ENCODE measurements at places on chromosomes 16 and 17. TPM values are rescaled to one million over a fixed set of nuclear protein-coding genes. Genes with fewer than 3 reads are reported as not detected.

GRCh38 chr17:82874011-82874835 is 34.4 kb upstream of the ZNF750 start:
- H3K27me3 ChIP-seq: no peaks in the 10 kb centered on the region
- H3K4me1 ChIP-seq: peaks cover 50% of the 10 kb centered on the region
- H3K36me3 ChIP-seq: peaks cover 25% of the 10 kb centered on the region
- DNase-seq: peak; percentile 82
- H3K27ac ChIP-seq: peak overlapping the region; percentile 90

- no peak overlapping the region for H3K27ac ChIP-seq
- peaks cover 9% of the 10 kb centered on the region for H3K4me1 ChIP-seq
- no peak overlapping the region for H3K4me3 ChIP-seq
- no peaks in the 10 kb centered on the region for H3K36me3 ChIP-seq
- no peaks in the 10 kb centered on the region for H3K27me3 ChIP-seq
- DNase-seq: peak; percentile 56
Measured at GRCh38 chr16:89005201-89006035, 28.4 kb upstream of the CBFA2T3 start.

- H3K27me3 ChIP-seq: no peaks in the 10 kb centered on the region
- H3K36me3 ChIP-seq: no peaks in the 10 kb centered on the region
- no peak overlapping the region for H3K4me3 ChIP-seq
- H3K4me1 ChIP-seq: peaks cover 13% of the 10 kb centered on the region
Measured at GRCh38 chr17:73013301-73013700, 79.2 kb downstream of the SLC39A11 start.

DNA sequence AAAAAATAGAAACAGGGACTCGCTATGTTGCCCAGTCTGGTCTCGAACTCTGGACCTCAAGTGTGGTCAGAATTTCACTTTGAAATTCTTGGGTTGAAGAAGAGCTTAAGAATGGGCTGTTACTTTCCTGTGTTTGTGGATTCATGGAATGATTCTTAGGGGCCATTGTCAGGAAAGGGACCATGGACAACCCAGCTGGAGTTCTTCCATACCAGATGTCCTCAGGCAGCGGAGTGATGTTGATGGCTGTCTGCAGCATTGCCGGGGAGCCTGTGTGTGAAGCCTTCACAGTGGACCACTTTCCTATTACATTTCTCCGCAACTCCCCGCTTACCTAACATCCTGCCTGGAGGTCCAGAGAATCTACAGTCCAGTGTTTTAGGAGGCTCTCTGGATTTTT is 145.9 kb downstream of the CLEC16A start:
- no peaks in the 10 kb centered on the region for H3K27me3 ChIP-seq
- H3K27ac ChIP-seq: no peak overlapping the region
- no peak for DNase-seq
- H3K4me1 ChIP-seq: peaks cover 27% of the 10 kb centered on the region

- peaks cover 3% of the 10 kb centered on the region for H3K36me3 ChIP-seq
- H3K4me3 ChIP-seq: peak overlapping the region; percentile 99
- peaks cover 27% of the 10 kb centered on the region for H3K4me1 ChIP-seq
Measured at GRCh38 chr17:75152922-75153779, 1.2 kb downstream of the JPT1 start.

DNA sequence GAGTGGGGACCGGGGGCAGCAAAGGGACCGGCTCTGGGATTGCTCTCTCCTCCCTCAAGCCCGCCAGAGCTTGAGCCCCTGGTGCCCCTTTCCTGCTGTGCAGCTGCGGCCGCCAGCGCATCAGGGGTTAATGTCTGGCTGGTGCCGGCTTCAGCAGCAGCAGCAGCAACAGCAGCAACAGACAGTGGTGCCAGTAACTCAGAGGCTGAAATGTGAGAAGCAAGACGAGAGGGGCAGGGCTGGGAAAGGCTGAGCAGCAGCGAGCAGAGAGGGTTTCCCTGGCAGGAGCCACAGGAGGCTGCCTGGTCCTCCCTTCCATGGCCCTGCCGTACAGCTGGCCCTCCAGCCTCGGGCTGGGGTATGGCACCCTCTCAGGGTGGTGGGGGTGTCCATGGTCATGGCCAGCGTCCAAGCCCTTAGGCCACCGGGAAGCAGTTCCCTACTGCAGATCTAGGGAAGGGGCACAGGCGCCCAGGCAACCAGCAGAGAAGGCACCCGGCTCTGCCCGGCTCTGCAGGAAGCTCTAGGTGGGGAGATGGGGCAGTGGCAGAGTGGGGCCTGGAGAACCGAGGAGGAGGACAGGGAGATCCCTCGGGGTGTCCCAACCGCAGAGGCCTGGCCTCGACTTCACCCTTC is 21.1 kb upstream of the TFAP4 start:
- H3K4me1 ChIP-seq: peaks cover 29% of the 10 kb centered on the region
- peak; percentile 69 for DNase-seq
- no peak overlapping the region for H3K4me3 ChIP-seq
- no peaks in the 10 kb centered on the region for H3K27me3 ChIP-seq
- H3K36me3 ChIP-seq: no peaks in the 10 kb centered on the region

DNA sequence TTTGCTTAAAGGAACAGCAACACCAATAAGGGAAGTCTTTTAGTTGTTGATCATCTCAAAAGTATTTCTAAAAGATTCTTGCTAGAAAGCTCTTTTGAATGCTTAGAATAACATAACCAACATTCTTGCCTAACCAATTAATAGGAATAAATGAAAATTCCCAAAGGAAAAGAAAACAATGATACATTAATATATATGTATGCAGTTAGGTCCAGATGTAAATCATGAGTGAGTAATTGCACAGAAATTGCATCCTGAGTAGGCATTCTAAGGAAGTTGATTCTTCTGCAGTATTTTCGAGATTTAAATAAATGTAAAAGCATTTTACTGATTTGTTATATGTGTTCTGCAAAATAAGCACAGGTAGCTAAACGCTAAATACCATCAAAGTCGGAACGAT is 22.1 kb downstream of the COX10 start:
- H3K27me3 ChIP-seq: no peaks in the 10 kb centered on the region
- DNase-seq: no peak
- H3K4me3 ChIP-seq: no peak overlapping the region
- H3K27ac ChIP-seq: no peak overlapping the region
- H3K36me3 ChIP-seq: no peaks in the 10 kb centered on the region
- H3K4me1 ChIP-seq: peaks cover 8% of the 10 kb centered on the region

DNA sequence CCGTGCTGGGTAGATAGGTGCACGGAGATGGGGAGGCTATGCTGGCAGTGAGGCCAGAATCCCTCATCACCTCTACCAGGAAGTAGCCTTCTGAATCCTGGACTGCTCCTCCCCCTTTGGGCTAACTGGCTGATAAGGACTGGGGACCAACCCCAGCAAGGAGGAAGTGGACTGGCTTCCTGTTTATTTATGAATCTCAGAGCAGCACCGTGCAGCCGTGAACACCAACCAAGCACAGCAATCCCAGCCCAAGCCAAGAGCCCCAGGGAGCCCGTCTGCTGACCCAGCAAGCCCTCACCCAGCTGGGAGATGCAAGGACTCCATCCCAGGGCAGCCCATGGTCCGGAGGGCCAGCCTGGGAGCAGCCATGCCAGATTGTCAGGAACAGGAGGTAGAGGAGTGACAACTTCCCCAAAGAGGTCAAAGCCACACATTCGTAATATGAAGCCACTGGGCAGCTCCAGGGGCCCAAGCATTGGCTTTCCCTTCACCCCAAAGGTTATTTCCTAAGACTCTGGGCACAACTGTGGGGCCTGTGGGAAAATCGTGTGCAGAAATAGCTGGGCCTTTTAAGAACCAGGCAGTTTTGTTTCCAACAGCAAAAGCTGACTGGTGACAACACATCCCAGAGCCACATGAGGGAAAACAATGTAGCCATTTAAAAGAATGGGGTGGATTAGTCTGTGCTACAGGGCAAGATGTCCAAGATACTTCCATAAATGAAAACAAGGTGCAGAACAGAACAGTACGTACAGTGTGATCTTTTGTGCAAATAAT is 23.9 kb downstream of the PHB1 start:
- H3K4me1 ChIP-seq: peaks cover 39% of the 10 kb centered on the region
- peak overlapping the region; percentile 70 for H3K27ac ChIP-seq
- peak overlapping the region; percentile 15 for H3K4me3 ChIP-seq
- peak; percentile 61 for DNase-seq

GRCh38 chr17:16378636-16379282 is 2.1 kb upstream of the UBB start:
- no peak overlapping the region for H3K27ac ChIP-seq
- peak; percentile 34 for DNase-seq
- H3K36me3 ChIP-seq: peaks cover 12% of the 10 kb centered on the region

DNA sequence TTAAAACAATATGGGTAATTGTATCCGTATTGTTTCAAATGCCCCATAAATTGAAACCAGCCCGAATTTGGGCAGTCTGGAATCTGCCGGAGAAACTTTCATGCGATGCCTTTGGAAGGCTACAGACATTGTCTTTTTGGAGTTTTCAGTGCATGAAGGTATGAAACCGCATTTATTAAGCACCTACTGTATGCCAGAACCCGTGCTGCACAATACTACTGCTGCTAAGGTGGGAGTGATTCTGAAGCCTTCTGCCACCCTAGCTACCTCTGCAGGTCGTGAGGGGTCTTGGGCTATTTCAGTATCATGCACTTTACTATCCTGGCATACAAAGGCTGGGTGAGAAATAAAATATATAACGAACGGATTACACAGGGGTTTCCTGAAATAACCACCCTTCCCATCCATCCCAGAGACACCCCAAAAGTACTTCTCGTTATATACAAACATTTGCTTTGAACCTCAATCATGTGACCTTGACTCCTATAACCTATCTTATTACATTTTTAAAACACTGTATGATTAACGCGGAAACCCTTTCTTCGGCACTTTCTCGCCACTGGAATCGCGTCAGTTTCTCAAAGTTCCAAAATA is 1.0 kb upstream of the MSI2 start:
- H3K27ac ChIP-seq: peak overlapping the region; percentile 91
- H3K4me1 ChIP-seq: peaks cover 25% of the 10 kb centered on the region
- H3K27me3 ChIP-seq: no peaks in the 10 kb centered on the region
- DNase-seq: no peak

DNA sequence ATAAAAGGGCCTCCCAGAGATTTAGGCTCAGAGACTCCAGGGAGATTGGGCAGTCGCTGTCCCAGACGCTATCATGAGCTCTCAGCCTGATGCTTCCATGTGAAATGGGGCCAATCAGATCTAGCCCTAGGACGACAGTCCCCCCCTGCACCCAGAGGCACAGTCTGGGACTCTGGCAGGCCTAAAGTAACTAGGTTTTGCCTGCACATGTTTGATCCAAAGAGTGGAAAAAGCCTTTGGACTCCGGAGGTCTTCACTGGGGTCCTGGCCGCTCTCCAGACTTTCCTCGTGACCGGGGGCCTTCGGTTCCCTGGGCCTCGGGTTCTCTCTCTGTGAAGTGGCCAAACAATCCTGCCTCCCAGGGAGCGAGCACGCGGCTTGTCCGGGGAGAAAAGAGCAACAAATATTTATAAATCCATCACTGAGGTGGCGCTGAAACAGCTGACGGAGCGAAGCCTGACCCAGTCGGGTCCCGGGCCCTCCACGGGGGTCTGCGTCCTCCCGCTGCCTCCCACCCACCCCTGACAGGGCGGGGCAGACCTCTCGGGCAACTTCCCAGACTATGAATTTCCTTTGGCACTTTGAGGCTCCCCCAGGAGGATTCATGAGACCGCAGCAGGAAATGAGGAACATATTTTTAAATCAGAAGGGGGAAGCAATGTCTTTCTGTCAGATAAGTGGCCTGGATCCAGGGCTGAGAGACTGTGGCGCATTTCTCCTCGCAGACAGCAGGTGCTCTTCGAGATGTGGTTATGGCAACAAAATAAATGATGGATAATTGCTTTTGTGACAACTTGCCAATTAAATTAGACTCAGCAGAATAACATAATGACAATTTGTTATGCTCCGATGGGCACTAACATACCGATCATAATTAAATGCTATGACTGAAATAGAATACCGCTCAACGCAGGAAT is 38.9 kb downstream of the MRPS23 start:
- DNase-seq: no peak
- H3K27ac ChIP-seq: peak overlapping the region; percentile 58
- no peaks in the 10 kb centered on the region for H3K36me3 ChIP-seq
- H3K4me1 ChIP-seq: peaks cover 8% of the 10 kb centered on the region
- H3K4me3 ChIP-seq: no peak overlapping the region

DNA sequence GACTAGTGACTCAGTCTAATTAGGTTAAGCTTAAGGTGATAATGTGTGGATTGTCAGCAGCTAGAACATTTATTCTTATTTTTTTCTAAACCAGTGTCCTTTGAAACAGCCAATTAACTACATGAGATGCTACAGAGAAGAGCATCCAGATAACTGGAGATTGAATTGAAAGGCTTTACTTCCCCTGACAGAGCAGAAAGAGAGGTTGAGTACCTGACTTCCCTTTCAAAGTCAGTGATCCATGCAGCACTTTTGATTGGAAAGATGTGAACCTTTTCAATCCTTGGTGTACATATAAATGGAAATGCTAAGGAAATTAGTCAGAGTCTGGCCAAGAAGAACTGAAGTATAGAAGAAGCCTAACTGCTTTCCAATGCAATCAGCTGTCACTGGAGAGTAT is 653.8 kb downstream of the CDH8 start:
- no peak overlapping the region for H3K27ac ChIP-seq
- no peak overlapping the region for H3K4me3 ChIP-seq
- H3K27me3 ChIP-seq: no peaks in the 10 kb centered on the region
- DNase-seq: no peak
- no peaks in the 10 kb centered on the region for H3K4me1 ChIP-seq

DNA sequence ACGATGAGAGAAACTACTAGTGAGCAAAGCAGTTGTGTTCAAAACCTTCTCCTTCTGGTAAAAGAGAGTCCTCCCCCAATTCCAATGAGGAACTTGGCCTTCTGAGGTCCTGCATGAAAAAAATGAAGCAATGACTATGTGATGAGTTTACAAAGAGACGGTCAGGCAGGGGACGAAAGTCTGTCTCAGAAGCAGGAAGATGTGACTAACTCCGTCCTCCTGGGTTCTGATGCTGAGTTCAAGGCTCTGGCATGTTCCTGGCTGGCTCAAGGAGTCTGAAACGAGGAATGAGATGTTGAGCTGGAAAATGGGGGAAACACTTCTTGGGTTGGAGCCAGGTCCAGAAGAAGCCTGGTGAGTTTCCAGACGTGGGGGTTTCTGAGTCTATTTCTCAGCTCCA is 129.6 kb downstream of the CPPED1 start:
- DNase-seq: no peak
- H3K27ac ChIP-seq: no peak overlapping the region
- H3K4me1 ChIP-seq: no peaks in the 10 kb centered on the region
- no peak overlapping the region for H3K4me3 ChIP-seq

DNA sequence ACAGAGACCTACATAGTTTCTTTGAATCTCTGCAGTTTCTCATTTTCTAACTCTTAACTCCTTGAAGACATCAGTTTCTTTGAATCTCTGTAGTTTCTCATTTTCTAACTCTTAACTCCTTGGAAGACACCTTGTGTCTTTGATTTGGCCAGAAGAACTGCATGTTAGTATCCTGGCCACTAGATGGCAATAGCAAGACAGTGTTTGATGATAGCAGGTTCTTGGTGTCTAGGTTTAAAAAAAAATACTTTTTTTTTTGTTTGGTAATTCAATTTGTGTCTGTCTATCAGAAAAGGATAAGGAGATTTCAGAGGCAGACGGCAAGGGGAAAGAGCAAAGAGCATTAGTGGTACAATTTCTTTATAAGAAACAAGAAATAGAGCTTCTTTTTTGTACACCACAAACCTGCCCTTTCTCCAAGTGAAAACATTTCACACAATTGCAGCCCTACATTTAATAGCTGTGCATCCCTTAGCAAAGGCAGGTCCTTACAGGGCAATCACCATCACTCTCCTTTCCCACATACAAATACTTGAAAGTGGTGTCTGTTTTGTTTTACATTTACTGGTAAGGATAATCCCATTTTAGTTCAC is 1324.9 kb upstream of the CDH8 start:
- H3K4me1 ChIP-seq: no peaks in the 10 kb centered on the region
- H3K36me3 ChIP-seq: no peaks in the 10 kb centered on the region
- H3K27me3 ChIP-seq: no peaks in the 10 kb centered on the region
- H3K27ac ChIP-seq: no peak overlapping the region

The CD300LB gene
- total RNA-seq: 0.80 TPM

The ABCA8 gene
- 49.2 TPM for total RNA-seq

The TMEM100 gene
- total RNA-seq: 89.1 TPM

The RGS11 gene
- total RNA-seq: 3.5 TPM

The GPRC5B gene
- total RNA-seq: 21.5 TPM

The AOC2 gene
- total RNA-seq: 5.2 TPM

The GAS7 gene
- 87.1 TPM for total RNA-seq
